ENCODE measurements at places on chromosomes 6 and 20. TPM values are rescaled to one million over a fixed set of nuclear protein-coding genes. Genes with fewer than 3 reads are reported as not detected.

- DNase-seq, result no peak
Observed at GRCh38 chr6:77587963-77588362, 64.9 kb upstream of the MEI4 start.

- no peak for DNase-seq
Observed at GRCh38 chr20:36175475-36175995, 21.0 kb downstream of the EPB41L1 start.

Gene LRFN2
- polyA plus RNA-seq, result 0.98 TPM

DNA sequence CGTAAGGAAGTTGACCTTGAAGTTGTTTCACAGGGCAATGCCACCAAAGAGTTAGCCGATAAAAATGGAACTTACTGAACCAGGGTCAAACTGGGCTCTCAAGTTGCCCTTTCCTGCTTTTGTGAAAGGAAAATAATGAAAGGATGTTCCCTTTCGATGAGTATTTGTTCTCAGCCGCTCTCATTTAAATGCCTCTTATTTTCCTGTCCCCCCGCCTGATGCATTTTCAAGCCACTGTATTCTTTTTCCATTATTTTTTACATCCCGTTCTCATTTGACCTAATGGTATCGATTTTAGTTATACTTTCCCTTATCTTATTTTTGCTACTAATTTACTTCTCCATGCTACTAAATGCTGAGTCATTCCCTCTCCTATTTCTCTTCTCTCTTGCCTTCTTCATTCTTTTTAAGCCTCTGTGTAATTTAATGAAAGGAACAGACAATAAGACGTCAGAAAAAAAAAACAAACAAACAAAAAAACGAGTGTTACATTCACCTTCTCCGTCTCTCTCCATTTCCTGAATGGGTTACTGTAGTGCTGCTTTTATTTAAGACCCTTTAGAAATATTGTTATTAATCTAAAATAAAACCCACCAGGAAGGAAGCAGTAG lies 655 bp upstream of the NDUFAF4 start:
- DNase-seq, result no peak

Gene TFAP2A
- 33.9 TPM for polyA plus RNA-seq

DNA sequence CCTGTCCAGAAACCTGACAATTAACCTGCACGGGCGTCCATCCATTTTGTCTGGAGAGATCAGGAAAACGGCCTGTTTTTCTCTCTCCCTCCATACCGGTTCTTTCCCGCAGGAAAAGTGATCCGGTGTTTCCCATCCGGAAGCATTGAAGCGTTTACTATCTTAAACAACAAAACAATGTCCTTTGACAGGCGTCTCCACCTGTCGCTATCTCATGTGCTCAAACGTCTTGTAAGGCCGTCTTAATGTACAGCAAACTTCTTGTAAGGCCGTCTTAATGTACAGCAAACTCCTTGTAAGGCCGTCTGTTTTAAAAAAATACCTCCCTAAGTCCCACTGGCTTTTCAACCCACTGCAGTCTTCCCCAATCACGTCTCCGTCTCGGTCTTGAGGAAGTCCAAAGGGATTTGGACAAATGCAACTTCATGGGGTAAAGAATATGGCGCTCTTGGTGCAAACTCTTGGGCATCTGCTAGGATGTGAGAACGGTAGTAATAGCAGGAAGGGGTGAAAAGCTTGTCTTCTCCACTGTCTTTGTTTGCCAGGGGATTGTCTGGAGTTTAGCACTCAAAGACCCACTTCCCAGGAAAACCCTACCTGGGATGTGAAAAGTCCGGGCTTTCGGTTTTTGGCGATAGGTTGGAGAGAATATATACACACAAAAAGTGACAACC lies 29.9 kb upstream of the TRIM27 start:
- no peak for DNase-seq

DNA sequence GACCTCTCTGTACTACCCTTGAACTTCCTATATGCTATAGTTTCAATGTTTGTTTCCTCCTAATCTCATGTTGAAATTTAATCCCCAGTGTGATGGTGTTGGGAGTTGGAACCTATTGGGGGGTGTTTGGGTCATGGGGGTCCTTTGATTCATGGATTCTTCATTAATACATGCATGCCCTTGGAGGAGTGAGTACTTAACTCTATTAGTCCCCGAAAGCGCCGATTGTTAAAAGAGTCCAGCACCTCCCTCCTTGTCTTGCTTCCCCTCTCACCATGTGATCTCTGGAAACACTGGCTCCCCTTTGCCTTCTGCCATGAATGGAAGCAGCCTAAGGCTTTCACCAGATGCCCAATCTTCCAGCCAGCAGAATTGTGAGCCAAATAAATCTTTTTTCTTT lies 31.7 kb downstream of the NCR2 start:
- DNase-seq, result no peak

- no peak for DNase-seq
Observed at GRCh38 chr6:2218866-2219265, 26.5 kb downstream of the GMDS start.

Gene C20orf96
- polyA plus RNA-seq, result 35.6 TPM

Gene ANKS1A
- polyA plus RNA-seq, result 37.4 TPM

DNA sequence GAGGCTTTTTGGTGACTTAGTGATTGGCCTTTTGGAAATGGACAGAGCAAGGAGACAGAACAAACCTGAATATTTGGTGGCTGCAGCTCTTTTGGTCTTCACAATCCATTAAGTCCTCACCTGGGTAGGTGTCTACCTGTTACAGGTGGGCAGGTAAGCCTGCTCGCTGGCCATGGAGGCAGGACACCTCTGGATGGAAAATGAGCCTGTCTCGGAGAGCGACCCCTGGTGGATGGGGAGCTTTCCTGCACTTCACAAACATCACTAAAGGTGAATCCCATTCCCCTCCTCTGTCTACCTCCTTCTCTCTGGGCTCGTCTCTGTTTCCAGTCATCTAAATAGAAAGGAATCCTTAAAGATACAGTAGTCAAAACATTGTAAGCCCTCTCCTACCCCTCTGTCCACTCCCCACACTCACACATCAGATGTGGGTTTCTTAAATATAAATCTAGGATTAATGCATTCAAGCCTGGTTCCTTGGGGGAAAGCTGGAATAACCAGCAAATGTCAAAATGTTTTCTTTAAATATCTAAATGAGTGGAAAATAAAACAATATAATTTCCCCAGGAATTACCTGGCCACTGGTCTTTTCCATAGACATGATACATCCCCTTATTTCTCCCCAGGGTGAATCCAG lies 304.9 kb downstream of the CDH26 start:
- DNase-seq, result no peak

DNA sequence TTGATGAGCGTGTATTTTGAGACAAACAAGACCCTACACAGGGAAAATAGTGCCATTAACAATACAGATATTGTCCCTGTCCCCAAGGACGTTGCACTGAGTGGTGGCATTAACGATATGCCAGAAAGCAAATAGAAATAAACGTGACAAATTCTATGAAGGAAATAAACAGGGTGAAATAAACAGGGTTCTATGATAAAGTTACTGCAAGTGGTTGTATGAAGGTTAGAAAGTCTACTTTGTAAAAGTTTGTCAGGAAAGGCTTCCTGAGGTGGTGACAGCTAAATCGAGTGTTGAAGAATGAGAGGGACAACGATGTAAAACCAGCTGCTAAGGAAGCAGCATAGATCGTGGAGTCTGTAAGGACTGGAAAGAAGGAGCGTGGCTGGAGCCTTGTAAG lies 380.2 kb downstream of the LAMA2 start:
- no peak for DNase-seq

Gene COL11A2
- 5.4 TPM for polyA plus RNA-seq

GRCh38 chr20:41050361-41051008 lies 21.9 kb downstream of the TOP1 start:
- no peak for DNase-seq

Gene LY6G6D
- polyA plus RNA-seq, result not detected

DNA sequence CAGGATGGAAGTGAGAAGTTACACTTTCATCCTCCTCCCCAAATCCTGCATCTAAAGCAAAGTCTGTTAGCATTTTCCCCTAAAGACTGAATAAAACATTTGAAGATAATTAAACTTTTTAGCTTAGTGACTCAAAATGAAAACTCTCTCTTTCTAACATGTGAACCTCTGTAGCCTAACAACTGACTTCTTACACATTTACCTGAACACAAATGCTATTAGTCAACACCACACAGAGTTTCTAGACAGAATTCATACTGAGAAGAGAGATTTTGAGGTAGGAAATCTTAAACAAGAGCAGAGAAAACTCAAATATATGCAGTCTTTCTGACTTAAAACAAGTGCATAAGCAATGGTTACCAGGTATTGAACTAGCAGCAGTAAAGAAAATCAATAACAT lies 149.9 kb upstream of the SMLR1 start:
- DNase-seq, result no peak

GRCh38 chr6:121651420-121651819 lies 216.0 kb downstream of the GJA1 start:
- no peak for DNase-seq

Gene DEF6
- 2.7 TPM for polyA plus RNA-seq

DNA sequence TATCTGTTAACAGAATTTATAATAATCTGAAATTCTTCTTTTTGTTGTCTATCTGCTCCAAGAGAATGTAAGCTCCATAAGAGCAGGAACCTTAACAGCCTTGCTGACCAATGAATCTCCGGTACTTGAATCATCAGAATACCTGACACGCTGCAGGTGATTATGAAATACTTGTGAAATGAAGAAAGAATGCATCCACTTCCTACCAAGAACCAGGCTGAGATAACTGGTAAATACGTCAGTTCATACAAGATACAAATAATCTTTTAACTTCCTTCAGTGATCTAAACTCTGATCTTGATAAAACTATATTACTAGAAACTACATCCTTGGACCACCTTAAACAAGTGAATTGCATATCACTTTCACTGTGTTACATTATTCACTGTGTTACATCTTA lies 116.2 kb downstream of the MAP3K5 start:
- DNase-seq, result no peak

Gene IFNGR1
- 68.3 TPM for polyA plus RNA-seq

DNA sequence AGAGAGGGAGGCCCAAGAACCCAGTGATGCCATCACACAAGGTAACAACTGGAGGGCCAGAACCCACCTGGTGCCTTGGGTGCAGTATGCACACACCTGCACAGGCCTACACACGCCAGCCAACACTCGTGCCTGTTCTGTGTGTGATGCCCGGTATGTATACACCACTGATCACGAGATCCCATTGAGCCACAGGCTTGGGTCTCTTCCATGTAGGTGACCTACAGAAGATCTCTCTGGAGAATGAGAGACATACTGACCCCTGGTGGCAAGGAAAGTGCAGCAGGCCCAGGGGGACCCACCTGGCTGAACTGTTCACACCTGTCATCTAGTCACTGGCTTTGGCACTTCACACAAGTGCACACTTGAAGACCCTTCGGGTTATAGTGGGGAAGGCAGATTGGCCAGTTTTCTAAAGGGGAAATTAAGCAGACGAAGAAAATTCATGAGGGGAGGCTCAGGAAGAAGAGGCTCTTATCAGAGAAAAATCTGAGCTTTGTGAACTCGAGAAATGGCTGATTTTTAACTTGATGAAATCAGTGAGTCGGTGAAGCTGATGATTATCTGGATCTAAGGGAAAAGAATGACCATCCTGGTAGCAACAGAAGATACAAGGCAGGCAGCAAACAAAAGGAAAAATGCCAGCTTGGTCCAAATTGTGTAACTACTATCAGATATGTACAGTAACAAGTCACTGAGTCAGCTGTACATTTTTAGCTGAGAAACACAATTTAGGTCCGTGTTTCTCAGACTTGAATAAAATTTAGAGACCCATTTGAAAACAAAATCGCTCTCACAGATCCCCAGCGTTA lies 69.1 kb upstream of the PBOV1 start:
- DNase-seq, result no peak

Gene DPPA5
- not detected for polyA plus RNA-seq

Gene NMBR
- polyA plus RNA-seq, result 0.30 TPM
